NCI-H82 (cell line): ENCODE measurements at places on chromosomes 4 and X.

- DNase-seq = peak; percentile 32
These were observed 61.5 kb upstream of the HHIP start for GRCh38 chr4:144584428-144584827.

DNA sequence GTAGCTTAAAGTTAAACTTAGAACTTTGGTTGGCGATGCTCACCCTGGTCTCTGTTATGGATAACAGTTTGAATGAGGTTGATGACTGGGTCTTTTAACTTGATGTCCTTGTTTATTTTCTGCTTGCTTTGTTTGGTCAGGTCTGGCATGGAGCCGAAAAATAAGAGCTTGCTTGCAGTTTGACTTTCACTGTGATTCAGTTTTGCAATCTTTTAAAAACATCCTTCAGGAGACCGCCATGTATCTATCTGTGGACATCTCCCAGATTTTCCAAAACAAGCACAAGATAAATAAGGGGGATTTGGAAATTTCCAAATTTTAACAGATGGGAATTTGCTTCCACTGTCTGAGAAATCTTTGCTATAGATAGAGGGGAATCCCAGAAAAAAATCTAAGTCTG, 246.7 kb downstream of the PALLD start:
- DNase-seq = no peak

DNA sequence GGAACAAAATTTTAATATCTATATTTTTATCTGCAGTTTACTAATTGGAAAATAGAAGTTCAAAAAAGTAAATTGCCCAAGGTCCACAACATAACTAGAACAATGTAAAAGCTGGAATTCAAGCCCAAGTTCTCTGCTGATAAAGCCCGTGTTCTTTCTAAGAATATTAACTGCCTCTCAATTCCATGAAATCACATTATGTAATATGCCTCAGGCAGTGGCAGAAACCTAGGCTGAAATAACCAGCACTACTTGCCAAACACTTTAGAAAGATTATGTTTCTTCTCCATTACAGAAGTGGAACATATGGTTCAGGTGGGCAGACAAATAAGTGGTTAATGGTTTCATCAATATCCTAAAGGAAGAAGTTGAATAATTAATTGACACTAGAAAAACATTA, 56.7 kb upstream of the ADGRL3 start:
- DNase-seq = no peak

DNA sequence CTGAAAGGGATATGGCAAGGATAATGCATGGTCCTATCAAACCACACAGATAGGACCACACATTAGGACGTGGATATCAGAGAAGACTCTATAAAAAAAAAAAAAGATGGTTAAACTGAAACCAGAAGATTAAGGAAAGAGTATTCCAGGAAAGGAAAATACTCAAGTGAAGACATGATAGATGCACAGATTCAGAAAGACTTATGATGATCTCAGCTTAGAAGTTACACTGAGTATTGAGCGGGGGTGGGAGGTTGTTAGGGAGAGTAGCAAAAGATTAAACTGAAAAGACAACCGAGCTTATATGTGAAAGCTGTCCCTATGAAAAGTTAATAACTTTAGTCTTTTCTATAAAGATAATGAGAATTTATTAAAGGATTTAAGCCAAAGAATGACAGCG, 211.0 kb upstream of the EMCN start:
- no peak for DNase-seq

DNA sequence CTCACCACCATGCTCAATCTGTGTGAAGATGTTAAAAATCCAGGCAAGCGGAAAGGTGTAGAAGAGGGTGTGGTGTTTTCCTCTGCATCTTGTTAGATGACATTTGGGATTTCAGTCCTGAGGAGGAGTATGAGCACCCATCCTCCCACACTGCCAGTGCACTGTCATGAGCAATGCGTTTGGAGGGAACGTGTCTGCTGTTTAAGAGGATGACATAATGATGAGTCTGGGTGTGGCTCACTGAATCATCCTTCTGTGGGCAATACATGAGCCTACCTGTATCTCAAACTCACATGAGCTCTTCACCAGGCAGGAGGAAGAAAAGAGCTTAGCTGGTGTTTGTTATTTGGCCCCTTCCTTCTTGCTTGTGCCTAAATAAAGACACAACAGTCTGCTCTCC, 67.9 kb upstream of the ARX start:
- DNase-seq = no peak

- no peak for DNase-seq
These were observed 30.1 kb downstream of the SPATA18 start for GRCh38 chr4:52081216-52081615.

GRCh38 chr4:95606739-95607138, 58.0 kb upstream of the UNC5C start:
- no peak for DNase-seq
